ENCODE measurements at places on chromosomes 7 and 10.

GRCh38 chr7:8436965-8437364 lies 3.6 kb downstream of the NXPH1 start:
- DNase-seq, result peak; percentile 28

- DNase-seq, result no peak
These were observed 54.1 kb downstream of the KIAA1217 start for GRCh38 chr10:24262929-24263590.

DNA sequence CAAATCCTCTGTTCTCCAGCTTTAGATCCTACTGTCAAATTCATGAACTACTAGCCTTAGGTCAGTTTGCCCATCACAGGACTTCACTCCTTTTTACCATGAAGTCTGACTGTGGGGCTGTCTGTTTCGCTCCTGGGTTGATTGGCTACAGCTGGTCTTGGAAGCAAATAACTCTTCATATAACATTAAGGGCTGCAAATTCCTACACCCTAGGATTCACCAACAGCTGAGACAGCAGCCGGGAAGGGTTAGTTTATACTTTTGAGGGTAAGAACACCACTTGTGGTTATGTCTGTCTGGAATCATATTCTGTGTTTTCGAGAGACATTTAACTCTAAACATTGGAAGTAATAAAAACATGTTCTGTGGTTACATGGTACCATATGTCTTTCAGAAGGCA lies 55.9 kb upstream of the KIAA1217 start:
- no peak for DNase-seq

- no peak for DNase-seq
These were observed 816 bp downstream of the TECPR1 start for GRCh38 chr7:98251231-98251600.

GRCh38 chr7:67423065-67423464 lies 426.4 kb downstream of the TYW1 start:
- no peak for DNase-seq

GRCh38 chr7:47329320-47329926 lies 252.5 kb downstream of the TNS3 start:
- DNase-seq, result no peak

GRCh38 chr7:111958896-111959295 lies 247.3 kb downstream of the DOCK4 start:
- no peak for DNase-seq

DNA sequence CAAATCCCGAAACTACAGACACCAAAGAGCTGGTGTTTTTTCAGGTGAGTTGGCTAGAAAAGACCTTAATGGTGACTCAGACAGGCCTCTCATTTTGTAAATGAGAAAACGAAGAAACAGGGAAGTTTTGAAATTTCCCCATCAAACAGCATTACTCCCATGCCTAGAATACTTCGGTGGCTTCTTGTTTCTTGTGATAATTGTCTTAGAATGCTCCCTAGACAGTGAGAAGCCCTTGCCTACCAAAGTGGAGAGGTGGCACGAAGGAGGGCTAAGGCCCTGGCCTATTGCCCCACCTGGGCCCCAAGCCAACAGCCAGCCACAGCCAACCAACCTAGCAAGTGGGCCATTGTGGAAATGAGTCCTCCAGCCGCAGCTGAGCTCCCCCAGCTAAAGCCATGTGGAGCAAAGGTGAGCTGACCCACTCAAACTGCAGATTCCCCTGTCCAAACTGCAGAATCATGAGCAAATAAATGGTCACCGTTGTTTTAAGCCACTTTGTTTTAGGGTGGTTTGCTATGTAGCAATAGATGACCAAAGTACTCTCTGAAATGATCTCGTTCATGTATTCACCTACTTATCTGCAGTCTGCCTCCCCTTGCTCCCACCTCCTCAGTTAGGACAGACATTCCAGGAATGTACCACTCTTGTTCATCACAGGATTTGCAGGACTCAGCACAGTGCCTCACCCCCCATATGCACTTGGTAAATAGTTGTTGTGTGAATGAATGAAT lies 97.7 kb upstream of the FGFR2 start:
- DNase-seq, result no peak

DNA sequence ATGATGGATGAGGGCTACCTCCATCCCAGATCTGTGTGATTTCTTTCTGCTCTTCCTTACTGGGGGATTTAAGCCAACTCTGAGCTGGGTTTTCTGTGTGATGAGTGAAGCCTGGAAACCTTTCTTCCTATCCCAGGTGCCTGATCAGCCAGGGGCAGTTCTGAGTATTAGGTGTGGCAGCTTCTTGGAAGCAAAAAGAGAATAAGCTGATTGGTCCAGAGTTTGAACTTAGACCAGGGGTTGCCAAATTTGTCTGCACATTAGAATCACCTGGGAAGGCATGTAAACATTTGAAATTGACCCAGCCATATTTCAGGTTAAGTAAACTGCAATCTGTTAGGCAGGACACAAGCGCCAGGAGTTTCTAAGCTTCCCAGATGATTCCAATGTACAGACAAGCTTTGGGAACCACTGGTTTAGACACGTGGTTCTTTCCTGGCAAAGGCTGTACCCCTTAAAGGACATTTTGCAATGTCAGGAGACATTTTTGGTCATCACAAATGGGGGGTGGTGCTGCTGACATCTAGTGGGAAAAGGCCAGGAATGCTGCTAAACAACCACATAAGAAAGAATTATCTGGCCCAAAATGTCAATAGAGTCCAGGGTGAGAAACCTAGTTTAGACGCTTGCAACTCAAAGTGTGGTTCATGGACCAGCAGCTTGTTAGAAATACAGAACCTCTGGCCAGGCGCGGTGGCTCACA lies 160.5 kb upstream of the GHITM start:
- no peak for DNase-seq

GRCh38 chr7:130560972-130561371 lies 69.1 kb downstream of the MEST start:
- DNase-seq, result no peak

DNA sequence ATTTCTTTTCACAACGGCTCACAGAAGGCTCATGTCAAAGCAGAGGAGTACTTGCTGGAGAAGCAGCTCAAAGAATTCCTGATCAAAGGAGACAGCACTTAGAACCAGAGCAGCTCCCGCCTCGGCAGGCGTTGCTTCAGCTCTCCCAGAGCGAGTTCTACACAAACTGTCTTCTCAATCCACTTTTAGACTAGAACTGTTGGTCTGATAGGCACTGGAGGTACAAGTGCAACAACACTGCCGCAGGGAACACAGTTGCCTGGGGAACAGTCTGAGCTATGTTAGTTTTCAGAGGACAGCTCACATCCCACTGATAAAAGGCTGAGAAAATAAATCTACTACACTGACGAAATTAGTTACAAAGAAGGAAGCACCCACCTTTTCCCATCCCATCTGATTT lies 35.4 kb downstream of the CYTH3 start:
- no peak for DNase-seq

- no peak for DNase-seq
These were observed 222.9 kb upstream of the SH2B2 start for GRCh38 chr7:102063690-102064180.

DNA sequence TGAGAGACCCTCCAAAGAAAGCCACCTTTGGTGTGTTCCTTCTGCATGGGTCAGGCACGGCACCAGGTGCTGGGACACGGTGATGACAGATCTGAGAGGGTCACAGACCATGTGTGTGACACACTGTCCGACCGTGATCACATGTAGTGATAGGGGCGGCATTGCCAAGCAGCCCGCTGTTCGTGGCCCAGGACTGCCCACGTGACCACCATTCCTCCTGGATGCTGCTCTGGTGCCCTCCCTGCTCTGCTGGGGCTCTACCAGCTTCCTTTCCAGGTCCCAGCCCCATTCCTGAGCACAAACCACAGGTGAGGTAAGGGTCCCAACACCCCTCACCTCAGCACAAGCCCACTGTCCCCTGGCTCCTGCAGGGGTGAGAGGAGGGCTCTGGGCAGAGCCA lies 10.1 kb upstream of the SLC18A3 start:
- no peak for DNase-seq

GRCh38 chr7:22867003-22867402 lies 44.4 kb upstream of the TOMM7 start:
- DNase-seq, result no peak

- DNase-seq, result no peak
These were observed 246.7 kb downstream of the MGMT start for GRCh38 chr10:129713659-129714265.

GRCh38 chr10:42997849-42998165 lies 79.1 kb upstream of the RET start:
- DNase-seq, result no peak

GRCh38 chr10:51986516-51986915 lies 287.1 kb upstream of the CSTF2T start:
- no peak for DNase-seq

DNA sequence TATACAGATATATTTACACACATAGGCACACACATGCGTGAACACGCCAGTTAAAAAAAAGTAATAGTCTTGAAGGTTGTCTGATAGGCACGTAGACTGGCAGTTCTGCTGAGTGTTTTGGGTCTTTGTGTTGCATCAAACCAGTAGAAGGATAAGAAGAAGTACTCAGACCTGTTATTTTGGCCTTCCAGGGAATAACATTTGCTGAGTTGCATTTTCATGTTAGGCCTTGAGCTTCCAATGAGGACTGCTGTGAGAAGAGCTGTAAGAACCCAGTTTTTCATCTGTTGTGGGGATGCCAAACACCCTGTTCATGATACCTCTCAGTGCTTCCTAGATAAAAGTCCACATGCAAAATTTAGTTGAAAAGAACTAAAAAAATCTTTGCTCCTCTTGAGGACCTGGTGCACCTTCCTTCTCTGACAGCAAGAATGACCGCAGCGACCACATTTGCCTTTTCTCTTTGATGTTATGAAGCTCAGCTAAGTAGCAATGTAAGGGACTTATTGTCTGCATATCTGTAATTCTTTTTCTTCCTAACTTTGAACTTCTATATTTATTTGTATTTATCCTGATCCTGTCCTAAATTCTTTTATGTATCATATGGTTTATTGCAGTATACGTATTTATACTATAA lies 27.2 kb downstream of the HIPK2 start:
- DNase-seq, result no peak

GRCh38 chr10:43360086-43360485 lies 11.3 kb upstream of the FXYD4 start:
- no peak for DNase-seq

DNA sequence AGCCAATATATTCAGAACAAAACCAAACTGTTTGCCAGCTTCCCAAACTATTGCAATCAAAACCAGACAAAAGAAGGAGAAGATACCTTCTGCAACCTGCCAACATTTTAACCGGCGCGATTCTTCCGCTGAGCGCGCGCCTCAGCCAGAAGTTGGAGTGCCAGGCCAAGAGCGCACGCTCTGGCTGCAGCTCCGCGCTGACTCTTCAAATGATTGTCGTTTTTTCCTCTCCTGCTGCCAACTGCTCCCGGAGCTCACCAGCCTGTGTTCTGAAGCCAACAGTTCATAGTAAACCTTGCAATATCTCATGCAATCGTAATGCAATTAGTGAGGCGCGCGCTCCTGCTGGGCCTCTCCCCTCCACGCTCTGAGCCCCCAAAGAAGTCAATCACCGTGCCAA lies 259.7 kb upstream of the MGMT start:
- DNase-seq, result no peak

DNA sequence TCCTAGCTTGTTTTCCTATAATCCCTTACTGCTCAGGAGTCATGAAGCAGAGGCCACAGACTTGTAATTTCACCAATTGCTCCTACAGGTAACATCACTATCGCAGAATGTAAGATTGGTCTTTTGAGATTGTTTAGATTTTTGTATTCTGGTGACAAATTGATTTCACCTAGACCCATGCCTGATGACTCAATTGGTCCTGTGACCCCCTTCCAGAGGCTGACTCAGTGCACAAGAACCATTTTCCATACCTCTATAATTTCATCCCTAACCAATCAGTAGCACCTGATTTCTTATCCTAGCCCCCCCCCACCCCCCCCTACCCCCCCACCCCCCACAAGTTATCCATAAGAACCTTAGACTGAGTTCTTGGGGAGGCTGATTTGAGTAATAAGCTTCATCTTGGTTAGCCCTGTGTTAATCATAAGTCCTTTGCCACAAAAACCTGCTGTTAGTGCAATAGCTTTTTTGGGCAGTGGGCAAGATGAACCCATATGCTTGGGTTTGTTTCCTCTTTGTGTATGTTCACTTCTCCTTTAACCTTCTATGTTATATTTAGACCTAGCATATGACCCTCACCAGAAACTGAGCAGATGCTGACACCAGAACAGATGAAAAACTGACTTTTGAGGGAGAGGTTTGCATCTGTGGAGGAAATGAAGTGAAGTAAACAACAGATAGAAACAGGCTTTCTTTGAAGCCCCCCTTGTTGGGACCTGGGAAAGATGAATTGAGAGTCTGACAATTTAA lies 187.1 kb downstream of the KIF20B start:
- no peak for DNase-seq

DNA sequence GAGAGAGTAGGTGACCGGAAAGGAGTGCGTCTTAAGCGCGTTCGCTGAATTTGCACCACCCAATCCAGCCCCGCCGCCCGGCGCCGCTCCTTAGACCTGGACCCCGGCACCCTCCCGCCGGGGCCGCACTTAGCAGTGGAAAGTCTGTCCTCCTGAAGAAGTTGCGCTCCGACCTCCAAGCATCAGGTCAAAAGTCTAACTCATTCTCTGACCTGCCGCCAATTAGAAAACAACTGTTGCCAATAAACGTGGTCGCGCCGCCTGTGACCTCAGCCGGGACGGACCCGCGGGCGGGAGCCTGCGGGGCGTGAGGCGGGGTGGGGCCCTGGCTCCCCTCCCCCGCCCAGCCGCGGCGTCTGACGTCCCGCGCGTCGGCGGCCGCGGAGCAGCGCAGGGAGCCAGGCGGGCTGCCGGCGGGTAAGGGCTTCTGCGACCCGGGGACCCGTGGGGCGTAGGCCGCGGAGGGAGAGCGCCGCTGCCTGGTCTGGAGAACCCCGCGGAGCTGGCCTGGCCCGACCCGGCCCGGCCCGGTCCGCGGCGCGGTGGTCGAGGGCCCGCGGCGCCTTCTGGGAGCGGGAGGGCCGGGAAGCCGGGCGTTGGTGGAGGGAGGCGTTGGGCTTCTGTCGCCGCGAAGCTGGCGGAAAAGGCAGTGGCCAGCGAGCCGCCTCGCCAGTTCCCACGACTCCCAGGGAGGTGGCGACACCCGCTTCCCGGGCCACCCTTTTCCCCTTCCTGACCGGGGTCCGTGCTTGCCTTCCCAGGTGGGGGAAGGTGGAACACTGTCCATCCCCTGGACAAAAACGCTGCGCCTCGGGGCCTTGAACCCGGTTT lies at the start of gene BCAP29:
Gene BCAP29 (plus strand): TSS at position 362 of the 831 bp plus-strand sequence. CDS start 527 bp downstream, outside the sequence.
- DNase-seq, result peak; percentile 73

DNA sequence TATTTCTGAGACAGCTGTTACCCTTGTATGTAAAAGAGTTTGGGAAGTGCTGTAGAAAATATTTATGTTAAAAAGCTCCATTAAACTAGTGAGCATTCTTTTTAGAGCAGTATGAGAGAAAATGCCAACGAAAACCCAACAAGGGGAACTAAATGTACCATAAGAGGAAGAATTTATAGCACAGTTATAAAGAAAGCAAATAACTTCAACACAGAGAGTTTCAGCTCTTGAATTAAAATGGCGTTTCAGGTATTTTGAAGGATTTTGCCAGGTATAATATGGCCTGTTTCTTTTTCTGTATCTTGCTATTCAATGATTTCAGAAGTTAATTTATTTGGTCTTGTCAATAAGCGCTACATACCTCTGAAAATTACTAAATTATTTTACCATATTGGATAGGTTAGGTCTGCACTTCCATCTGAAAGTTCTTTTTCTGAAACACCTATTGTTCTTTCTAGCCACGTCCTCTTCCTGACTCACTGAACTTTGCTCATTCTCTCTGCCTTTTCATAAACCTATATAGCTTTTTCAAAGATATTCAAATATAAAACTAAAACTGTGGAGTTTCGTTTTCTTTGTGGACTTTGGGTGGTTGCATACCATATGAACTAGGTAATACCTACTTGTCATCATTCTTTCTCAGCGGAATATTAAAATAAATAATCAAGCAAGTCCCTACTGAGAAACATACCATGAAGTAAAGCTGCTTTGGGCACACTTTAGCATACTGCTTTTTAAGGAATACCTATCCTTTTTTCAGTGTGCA lies 136.1 kb downstream of the SEMA3A start:
- no peak for DNase-seq

Measured in activated naive CD4-positive, alpha-beta T cell treated with Interleukin-2 at 50 U/mL for 16 hours (primary cell).